ENCODE measurements at places on chromosomes 1 and 21. TPM values are rescaled to one million over a fixed set of nuclear protein-coding genes. Genes with fewer than 3 reads are reported as not detected.

PDPN gene
- total RNA-seq, result not detected

IL10 gene
- total RNA-seq, result not detected

NTMT2 gene
- not detected for total RNA-seq

CDC20 gene
- 187 TPM for total RNA-seq

Data from A549 treated with CpdA at 1 μM for 4 hours (cell line).